Nucleus accumbens (tissue), 56 donors: ENCODE measurements at places on chromosomes 1 and 21.

DNA sequence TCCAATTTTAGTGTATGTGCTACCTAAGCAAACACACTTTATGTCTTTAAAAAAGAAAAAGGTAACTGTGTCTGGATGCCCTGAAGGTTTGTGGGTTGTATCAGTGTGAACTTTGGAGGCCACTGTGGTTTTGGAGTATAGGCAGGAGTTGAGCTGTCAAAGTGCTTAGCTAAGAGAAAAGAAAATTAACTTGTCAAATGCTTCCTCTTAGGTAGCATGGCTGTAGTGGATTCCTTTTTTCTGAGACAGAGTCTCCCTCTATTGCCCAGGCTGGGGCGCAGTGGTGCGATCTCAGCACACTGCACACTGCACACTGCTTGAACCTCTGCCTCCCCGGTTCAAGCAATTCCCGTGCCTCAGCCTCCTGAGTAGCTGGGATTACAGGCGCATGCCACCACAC, 11.2 kb upstream of the SLC41A1 start:
- DNase-seq, result no peak

DNA sequence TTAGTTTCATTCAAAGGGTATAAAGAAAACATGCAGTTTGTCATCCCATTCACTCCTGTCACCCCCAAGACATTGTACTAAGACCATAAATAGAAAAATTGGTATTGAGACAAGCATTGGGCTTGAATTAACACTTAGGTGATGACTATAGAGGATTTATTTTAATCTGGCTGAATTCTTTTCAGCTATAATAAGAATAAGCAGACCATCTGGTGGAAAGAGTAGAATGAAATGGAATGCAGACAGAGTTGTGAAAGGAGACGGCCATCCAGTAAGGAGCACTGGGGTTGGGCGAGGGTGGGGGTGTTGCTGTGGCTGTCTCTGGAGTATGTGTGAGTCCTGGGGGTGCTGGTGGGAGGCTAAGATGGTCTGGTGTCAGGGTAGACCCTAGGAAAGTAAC, 125.0 kb upstream of the IVNS1ABP start:
- DNase-seq, result no peak

DNA sequence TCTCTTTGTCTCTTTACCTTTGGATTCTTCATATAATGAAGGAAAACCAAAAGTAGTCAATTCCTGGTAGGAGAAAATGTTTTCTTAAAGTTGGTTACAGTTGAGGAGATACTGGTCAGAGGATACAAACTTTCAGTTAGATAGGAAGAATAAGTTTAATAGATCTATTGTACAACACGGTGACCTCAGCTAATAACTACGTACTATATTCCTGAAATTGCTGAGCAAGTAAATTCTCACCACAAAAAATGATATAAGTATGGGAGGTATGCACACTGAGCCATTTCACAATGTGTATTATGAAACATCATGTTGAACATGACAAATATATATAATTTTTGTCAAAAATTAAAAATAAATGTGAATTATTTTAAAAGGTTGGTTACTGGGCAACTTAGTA, 20.4 kb downstream of the SSX2IP start:
- DNase-seq, result no peak

- DNase-seq, result no peak
Observed at GRCh38 chr1:59767119-59767518, 47.6 kb upstream of the HOOK1 start.

GRCh38 chr1:224168859-224169380, 14.1 kb upstream of the DEGS1 start:
- no peak for DNase-seq

DNA sequence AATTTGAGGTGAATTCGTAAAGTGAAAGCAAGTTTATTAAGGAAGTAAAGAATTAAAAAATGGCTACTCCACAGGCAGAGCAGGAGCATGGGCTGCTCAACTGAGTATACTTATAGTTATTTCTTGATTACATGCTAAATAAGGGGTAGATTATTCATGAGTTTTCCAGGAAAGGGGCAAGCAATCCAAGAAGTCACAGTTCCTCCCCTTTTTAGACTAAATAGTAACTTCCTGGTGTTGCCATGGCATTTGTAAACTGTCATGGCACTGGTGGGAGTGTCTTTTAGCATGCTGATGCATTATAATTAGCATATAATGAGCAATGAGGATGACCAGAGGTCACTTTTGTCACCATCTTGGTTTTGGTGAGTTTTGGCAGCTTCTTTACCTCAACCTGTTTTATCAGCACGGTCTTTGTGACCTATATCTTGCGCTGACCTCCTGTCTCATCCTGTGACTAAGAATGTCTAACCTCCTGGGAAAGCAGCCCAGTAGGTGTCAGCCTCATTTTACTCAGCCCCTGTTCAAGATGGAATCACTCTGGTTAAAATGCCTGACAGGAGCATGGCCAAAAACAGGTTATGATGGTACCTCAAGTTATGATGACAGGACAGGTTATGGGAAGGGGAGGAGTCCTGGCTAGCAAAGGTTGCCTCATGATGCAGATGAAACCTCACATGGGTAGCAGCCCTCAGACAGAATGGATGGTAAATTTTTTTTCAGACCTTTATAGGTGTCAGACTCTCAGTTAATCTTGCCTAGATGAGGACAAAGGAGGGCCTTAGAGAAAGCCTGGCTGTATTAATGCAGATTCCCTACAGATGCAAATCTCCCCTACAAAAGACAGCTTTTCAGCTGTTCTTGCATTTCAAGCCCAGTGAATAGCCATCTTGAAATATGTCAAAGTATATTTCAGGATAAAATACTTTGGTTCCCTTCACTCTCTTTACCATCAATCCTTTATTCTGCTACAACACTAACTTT, 49.7 kb downstream of the SIPA1L2 start:
- DNase-seq, result no peak

- no peak for DNase-seq
Observed at GRCh38 chr1:159000070-159000409, 9.7 kb upstream of the IFI16 start.

DNA sequence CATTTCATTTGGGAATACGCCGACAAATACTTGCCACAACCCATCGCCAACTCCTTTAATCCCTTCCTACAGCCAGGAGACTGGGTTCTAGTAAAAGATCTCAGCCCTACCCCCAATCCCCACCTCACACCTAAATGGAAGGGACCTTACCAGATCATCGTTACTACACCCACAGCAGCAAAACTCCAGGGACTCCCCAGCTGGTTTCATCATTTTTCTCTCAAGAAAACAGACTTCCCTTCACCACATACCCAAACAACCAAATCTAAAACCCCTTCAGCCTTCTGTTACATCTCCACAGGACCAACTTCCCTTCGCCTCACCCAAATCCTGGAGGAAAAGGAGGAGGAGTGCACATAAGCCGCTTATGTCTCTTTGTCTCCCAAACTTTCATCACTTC, 23.7 kb upstream of the SLC2A5 start:
- DNase-seq, result no peak

GRCh38 chr21:32184485-32184884, 94.4 kb downstream of the MIS18A start:
- no peak for DNase-seq

DNA sequence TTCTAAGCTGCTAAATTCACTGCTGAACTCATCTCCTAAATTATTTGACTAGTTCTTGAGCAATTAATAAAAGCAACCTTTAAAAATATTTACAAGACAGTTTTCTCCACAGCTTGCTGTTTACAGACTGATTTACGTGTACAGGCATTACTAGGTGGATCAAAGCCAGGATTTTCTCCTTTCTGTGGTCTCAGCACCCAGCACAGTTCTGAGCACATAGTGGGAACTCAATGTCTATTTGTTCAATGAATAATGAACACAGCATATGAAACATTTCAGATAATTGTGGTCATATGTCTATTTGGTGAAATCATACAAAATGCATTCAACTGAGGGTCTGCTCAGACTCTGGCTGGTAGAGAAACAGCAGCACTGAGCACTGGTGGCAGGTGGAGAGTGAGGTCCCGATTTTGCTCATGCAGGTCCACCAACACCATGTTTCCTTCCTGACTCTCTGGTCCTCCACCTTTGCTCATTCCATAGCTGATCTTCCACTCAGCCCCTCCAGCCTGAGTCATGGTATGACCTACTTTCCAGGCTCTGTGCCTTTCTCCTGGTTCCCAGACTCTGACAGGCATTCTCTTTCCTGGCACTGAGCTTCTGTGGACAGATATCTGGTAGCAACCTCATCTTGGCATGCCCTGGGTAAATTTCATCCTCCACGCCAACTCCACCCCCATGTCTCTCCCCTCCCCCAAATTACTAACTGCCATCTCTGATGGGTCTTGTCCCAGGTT, 311.3 kb downstream of the TGFB2 start:
- no peak for DNase-seq

- peak; percentile 7 for DNase-seq
Observed at GRCh38 chr1:111843177-111843576, 87.5 kb downstream of the DDX20 start.

DNA sequence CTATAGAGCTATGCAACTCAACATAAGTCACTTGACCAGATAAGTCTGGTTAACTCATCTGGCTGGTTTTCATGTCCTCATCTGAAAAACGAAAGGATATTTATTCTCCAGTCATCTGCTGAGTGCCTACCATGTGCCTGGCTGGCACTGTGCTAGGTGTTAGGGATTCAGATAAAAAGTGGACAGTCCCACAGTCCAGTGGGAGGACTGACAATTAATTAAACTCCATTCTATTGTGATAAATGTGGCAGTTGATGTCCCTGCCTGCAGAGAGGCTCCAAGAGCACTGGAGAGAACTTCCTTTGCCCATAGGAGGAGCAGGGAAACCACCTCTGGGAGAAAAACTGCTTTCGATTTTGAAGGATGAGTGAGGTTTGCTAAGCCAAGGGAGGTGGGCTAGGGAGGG, 5.4 kb downstream of the NUAK2 start:
- DNase-seq, result no peak

GRCh38 chr1:107649023-107649422, 316.0 kb downstream of the VAV3 start:
- no peak for DNase-seq

GRCh38 chr1:153431427-153431826, 15.1 kb downstream of the S100A7A start:
- DNase-seq, result no peak
